Lung (tissue), 17 donors: ENCODE measurements at places on chromosomes 3 and 15. TPM values are rescaled to one million over a fixed set of nuclear protein-coding genes. Genes with fewer than 3 reads are reported as not detected.
A peak's percentile ranks its signal among the peaks of the same experiment; 100 is the strongest.

DNA sequence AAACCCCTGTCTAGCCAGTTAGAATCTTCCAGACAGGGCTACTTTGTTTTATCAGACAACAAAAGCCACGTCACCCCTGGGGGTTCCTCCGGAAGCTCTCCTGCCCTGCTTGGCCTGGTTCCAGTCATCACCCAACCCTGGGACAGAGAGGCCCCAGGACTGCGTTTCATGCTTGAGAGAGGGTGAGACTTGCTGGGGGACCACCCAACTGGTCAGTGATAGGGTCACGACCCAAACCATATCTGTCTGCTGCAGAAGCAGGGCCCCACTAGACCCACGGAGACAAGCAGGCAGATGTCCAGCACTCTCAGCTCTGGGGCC is 1.2 kb downstream of the NT5DC2 start:
- peak overlapping the region; percentile 15 for H3K27ac ChIP-seq
- DNase-seq = peak; percentile 63
- peaks cover 17% of the 10 kb centered on the region for H3K4me1 ChIP-seq
- no peaks in the 10 kb centered on the region for H3K27me3 ChIP-seq
- peak overlapping the region; percentile 57 for H3K4me3 ChIP-seq

- H3K4me1 ChIP-seq = no peaks in the 10 kb centered on the region
- H3K27me3 ChIP-seq = no peaks in the 10 kb centered on the region
Observed at GRCh38 chr15:50162969-50163718, 18.9 kb upstream of the SLC27A2 start.

Gene TRIM69
- 26.4 TPM for polyA plus RNA-seq

- no peak overlapping the region for H3K27ac ChIP-seq
- H3K36me3 ChIP-seq = peaks cover 2% of the 10 kb centered on the region
- no peaks in the 10 kb centered on the region for H3K27me3 ChIP-seq
- no peak for DNase-seq
- no peak overlapping the region for H3K4me3 ChIP-seq
- peaks cover 12% of the 10 kb centered on the region for H3K4me1 ChIP-seq
Observed at GRCh38 chr3:126448136-126448892, 27.4 kb downstream of the ZXDC start.

Gene NEO1
- polyA plus RNA-seq = 10.7 TPM

DNA sequence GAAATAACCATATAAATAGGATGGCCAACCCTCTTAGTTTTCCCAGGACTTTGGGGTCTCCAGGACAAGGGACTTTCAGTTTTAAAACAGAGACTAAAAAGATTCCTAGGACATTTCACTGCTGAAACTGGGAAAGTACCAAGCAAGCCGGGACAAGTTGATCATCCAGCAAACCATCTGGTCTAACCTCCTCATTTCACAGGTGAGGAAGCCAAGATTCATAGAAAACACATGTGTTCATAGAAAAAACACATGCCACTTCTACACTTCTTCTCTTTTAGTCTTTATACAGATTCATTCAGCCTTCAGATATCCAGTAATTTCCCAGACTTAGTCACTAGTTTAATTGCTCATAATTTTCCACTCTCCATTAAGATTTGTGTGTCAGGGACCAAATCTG is 165.6 kb upstream of the CCDC54 start:
- H3K27me3 ChIP-seq = no peaks in the 10 kb centered on the region
- peaks cover 36% of the 10 kb centered on the region for H3K4me1 ChIP-seq
- no peak overlapping the region for H3K27ac ChIP-seq
- no peaks in the 10 kb centered on the region for H3K36me3 ChIP-seq
- no peak for DNase-seq
- H3K4me3 ChIP-seq = no peak overlapping the region

- H3K36me3 ChIP-seq = no peaks in the 10 kb centered on the region
- no peak for DNase-seq
- H3K4me1 ChIP-seq = no peaks in the 10 kb centered on the region
- H3K27ac ChIP-seq = no peak overlapping the region
- H3K4me3 ChIP-seq = no peak overlapping the region
Observed at GRCh38 chr3:24046214-24046613, 101.1 kb downstream of the NR1D2 start.

- DNase-seq = no peak
- no peak overlapping the region for H3K4me3 ChIP-seq
- H3K27me3 ChIP-seq = no peaks in the 10 kb centered on the region
- no peaks in the 10 kb centered on the region for H3K4me1 ChIP-seq
- no peak overlapping the region for H3K27ac ChIP-seq
- no peaks in the 10 kb centered on the region for H3K36me3 ChIP-seq
Observed at GRCh38 chr3:170670504-170670903, 84.6 kb upstream of the SLC7A14 start.

GRCh38 chr3:73060302-73060723 is 1.1 kb upstream of the EBLN2 start:
- no peak overlapping the region for H3K4me3 ChIP-seq
- H3K4me1 ChIP-seq = peaks cover 9% of the 10 kb centered on the region
- H3K36me3 ChIP-seq = peaks cover 16% of the 10 kb centered on the region
- DNase-seq = no peak
- H3K27ac ChIP-seq = no peak overlapping the region

DNA sequence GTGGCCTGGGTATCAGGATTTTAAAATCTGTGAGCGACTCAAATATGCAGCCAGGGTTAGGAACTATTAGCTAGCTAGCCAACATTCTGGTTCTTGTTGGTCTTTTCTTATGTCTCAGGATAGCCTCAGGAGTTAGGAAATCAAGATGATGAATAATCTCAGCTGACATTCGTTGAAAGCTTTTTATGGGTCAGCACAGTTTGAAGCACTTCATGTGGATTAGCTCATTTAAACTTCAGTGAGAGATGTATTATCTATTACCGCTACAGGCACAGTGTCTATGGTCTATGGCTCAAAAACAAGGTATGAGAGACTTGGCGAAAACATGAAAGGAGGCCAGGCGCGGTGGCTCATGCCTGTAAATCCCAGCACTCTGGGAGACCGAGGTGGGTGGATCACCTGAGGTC is 187.5 kb upstream of the THRB start:
- H3K27me3 ChIP-seq = no peaks in the 10 kb centered on the region
- H3K27ac ChIP-seq = no peak overlapping the region
- no peaks in the 10 kb centered on the region for H3K36me3 ChIP-seq
- H3K4me3 ChIP-seq = no peak overlapping the region
- no peak for DNase-seq

GRCh38 chr3:69391554-69391953 is 5.7 kb upstream of the FRMD4B start:
- no peak overlapping the region for H3K4me3 ChIP-seq
- no peak for DNase-seq
- H3K4me1 ChIP-seq = no peaks in the 10 kb centered on the region
- H3K27me3 ChIP-seq = no peaks in the 10 kb centered on the region
- no peaks in the 10 kb centered on the region for H3K36me3 ChIP-seq

GRCh38 chr3:159886050-159886449 is 102.6 kb upstream of the IL12A start:
- H3K27me3 ChIP-seq = peaks cover 2% of the 10 kb centered on the region
- H3K36me3 ChIP-seq = peaks cover 2% of the 10 kb centered on the region
- H3K4me3 ChIP-seq = no peak overlapping the region
- no peak overlapping the region for H3K27ac ChIP-seq

Gene ANKRD63
- not detected for polyA plus RNA-seq

DNA sequence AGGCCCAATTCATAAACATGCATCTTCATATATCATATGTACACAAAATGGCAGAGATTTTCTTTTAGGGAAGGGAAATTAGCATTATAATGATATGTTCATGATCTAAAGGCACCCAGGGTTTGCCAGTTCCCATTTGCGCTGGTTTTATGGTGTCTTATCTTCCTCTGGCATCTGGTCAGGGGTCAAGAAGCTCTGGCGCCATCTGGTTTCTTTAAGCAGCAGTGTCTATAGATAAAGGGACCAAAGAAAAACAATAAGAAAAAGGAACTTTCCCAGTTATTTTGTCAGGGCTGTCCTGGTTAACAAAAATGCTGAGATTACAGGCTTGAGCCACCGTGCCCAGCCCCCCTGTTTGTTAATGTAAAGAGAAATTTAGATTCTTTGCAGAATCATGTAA is 3.3 kb upstream of the DCP1A start:
- no peaks in the 10 kb centered on the region for H3K36me3 ChIP-seq
- DNase-seq = peak; percentile 62
- no peaks in the 10 kb centered on the region for H3K4me1 ChIP-seq
- H3K27ac ChIP-seq = no peak overlapping the region

Gene CRABP1
- not detected for polyA plus RNA-seq

Gene PRR20G
- not detected for polyA plus RNA-seq

DNA sequence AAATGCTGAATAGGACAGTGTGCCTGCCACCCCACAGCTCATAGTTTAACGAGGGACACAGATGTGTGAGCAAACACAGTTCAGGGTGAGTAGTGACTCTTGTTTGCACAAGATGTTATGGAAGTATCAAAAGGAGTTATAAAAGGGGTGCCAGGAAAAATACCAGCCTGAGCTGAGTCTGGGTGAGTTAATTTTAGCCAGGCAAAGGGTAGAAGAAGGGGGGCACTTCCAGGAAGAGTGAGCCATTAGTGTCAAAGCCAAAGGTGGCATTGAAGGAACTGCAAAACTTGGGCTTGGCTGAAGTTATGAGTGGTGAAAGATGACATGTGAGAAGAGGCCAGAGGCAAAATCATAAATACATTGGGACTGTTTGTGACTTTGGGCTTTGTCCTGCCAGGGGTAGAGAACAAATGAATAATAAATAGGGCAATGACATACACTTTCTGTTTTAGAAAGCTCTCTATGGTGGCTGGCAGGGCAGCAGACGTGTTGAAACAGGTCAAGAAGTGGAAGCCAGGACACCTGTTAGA is 1.9 kb upstream of the SPPL2A start:
- H3K4me3 ChIP-seq = no peak overlapping the region
- H3K4me1 ChIP-seq = no peaks in the 10 kb centered on the region
- DNase-seq = peak; percentile 19
- H3K36me3 ChIP-seq = no peaks in the 10 kb centered on the region
- H3K27ac ChIP-seq = peak overlapping the region; percentile 0

GRCh38 chr15:55774113-55774970 is 31.4 kb upstream of the PRTG start:
- no peak overlapping the region for H3K27ac ChIP-seq
- no peak overlapping the region for H3K4me3 ChIP-seq
- DNase-seq = no peak
- no peaks in the 10 kb centered on the region for H3K36me3 ChIP-seq
- H3K4me1 ChIP-seq = no peaks in the 10 kb centered on the region

Gene ATP13A5
- polyA plus RNA-seq = 0.34 TPM

GRCh38 chr3:98745718-98746117 is 17.4 kb upstream of the ST3GAL6 start:
- DNase-seq = no peak
- H3K27ac ChIP-seq = peak overlapping the region; percentile 61
- H3K4me3 ChIP-seq = no peak overlapping the region
- no peaks in the 10 kb centered on the region for H3K36me3 ChIP-seq
- no peaks in the 10 kb centered on the region for H3K27me3 ChIP-seq

Gene DNASE1L3
- 10.7 TPM for polyA plus RNA-seq

Gene SCN11A
- 0.04 TPM for polyA plus RNA-seq

- no peaks in the 10 kb centered on the region for H3K27me3 ChIP-seq
- H3K27ac ChIP-seq = no peak overlapping the region
- H3K4me3 ChIP-seq = no peak overlapping the region
- no peak for DNase-seq
Observed at GRCh38 chr3:8756671-8757070, 12.7 kb downstream of the OXTR start.

Gene SLC27A2
- polyA plus RNA-seq = 3.5 TPM

- peaks cover 40% of the 10 kb centered on the region for H3K27me3 ChIP-seq
- no peaks in the 10 kb centered on the region for H3K36me3 ChIP-seq
- H3K4me1 ChIP-seq = peaks cover 4% of the 10 kb centered on the region
- H3K27ac ChIP-seq = no peak overlapping the region
- no peak overlapping the region for H3K4me3 ChIP-seq
Observed at GRCh38 chr15:100879061-100879463, 569 bp upstream of the ALDH1A3 start.

DNA sequence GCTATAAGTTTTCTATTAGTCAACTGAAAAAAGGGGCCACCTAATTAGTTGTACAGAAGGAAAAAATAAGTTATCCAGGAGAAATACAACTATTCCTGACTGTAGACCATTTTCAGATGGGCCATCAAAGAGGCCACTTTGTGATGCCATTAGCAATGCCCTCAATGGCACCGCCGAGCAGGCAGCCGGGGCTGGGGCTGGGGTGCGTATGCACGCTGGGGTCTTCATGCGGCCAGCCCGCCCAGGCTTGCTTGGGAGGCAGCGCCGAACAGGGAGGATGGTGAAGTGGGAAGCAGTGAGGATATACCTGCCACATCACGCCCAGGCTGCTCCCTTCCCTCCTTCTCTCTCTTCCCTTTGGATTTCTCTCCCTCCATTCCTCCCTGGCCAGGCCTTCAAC is 128.4 kb downstream of the XXYLT1 start:
- no peak overlapping the region for H3K4me3 ChIP-seq
- H3K27ac ChIP-seq = no peak overlapping the region
- H3K27me3 ChIP-seq = no peaks in the 10 kb centered on the region
- no peaks in the 10 kb centered on the region for H3K36me3 ChIP-seq

DNA sequence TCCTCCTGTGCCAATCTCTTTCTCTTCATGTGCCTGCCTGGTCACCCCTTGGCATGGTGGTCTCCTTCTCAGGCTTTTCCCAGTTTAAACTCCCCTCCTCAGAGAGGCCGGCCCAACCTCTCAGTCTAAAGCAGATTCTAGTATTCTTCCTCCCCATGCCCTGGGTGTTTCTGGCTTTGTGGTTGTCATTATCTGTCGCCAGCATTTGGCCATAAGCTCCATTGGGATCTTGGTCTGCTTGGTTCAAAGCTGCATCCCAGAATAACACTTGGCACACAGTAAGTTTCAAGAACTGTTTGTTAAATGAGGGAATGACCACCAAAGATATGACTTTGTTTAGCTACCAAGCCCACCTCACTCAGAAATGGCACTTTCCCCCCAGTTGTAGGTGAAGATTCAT is 11.2 kb upstream of the RAD18 start:
- no peak overlapping the region for H3K27ac ChIP-seq
- H3K4me3 ChIP-seq = no peak overlapping the region
- no peaks in the 10 kb centered on the region for H3K27me3 ChIP-seq
- no peaks in the 10 kb centered on the region for H3K4me1 ChIP-seq
- no peak for DNase-seq

GRCh38 chr3:38147421-38147820 is 9.0 kb downstream of the MYD88 start:
- no peaks in the 10 kb centered on the region for H3K27me3 ChIP-seq
- H3K4me1 ChIP-seq = no peaks in the 10 kb centered on the region
- no peaks in the 10 kb centered on the region for H3K36me3 ChIP-seq

- peaks cover 24% of the 10 kb centered on the region for H3K36me3 ChIP-seq
- no peaks in the 10 kb centered on the region for H3K4me1 ChIP-seq
- DNase-seq = no peak
- no peaks in the 10 kb centered on the region for H3K27me3 ChIP-seq
- H3K4me3 ChIP-seq = no peak overlapping the region
- H3K27ac ChIP-seq = peak overlapping the region; percentile 33
Observed at GRCh38 chr15:81298611-81299010, 25.3 kb downstream of the STARD5 start.

- no peaks in the 10 kb centered on the region for H3K27me3 ChIP-seq
- peak; percentile 85 for DNase-seq
- no peak overlapping the region for H3K4me3 ChIP-seq
- H3K4me1 ChIP-seq = peaks cover 11% of the 10 kb centered on the region
Observed at GRCh38 chr3:11600501-11601282, 43.0 kb downstream of the VGLL4 start.

- peak; percentile 88 for DNase-seq
- no peak overlapping the region for H3K4me3 ChIP-seq
- no peak overlapping the region for H3K27ac ChIP-seq
- H3K27me3 ChIP-seq = no peaks in the 10 kb centered on the region
- peaks cover 86% of the 10 kb centered on the region for H3K4me1 ChIP-seq
Observed at GRCh38 chr15:63194880-63195568, 5.6 kb downstream of the RAB8B start.

GRCh38 chr3:146747928-146748327 is 142.8 kb upstream of the PLSCR5 start:
- no peaks in the 10 kb centered on the region for H3K4me1 ChIP-seq
- no peaks in the 10 kb centered on the region for H3K36me3 ChIP-seq
- H3K4me3 ChIP-seq = no peak overlapping the region
- no peaks in the 10 kb centered on the region for H3K27me3 ChIP-seq
- no peak overlapping the region for H3K27ac ChIP-seq
